NCI-H1092 (cell line): ENCODE measurements at places on chromosomes 5 and 9.

GRCh38 chr5:179241175-179241574, 104.1 kb downstream of the ADAMTS2 start:
- no peak for DNase-seq

DNA sequence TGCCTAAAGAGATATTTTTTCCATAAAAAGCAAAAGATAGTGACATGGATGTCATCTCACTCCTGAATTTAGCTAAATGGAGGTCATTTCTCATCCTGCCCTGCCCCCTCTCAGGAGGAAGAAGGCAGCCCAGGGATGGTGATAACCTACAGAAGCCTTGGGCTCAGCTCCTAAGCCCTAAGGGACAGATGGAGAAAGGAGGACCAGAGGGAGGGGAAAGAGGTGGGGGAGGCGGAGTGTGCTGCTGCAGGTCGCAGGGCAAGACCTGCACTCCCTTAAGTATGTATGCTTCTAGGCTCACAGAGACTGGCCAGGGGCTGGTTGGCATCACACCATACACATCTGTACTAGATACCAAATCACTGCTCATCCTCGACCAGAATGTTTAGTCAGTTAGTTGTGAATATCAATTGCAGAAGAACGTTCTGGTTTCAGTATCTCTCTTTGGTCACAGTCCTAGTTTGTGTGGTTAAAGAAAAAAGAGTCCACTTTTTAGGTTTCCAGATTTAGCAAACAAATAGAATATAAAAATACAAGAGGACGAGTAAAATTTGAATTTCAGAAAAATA, 18.4 kb upstream of the CDKN2AIPNL start:
- DNase-seq, result no peak

DNA sequence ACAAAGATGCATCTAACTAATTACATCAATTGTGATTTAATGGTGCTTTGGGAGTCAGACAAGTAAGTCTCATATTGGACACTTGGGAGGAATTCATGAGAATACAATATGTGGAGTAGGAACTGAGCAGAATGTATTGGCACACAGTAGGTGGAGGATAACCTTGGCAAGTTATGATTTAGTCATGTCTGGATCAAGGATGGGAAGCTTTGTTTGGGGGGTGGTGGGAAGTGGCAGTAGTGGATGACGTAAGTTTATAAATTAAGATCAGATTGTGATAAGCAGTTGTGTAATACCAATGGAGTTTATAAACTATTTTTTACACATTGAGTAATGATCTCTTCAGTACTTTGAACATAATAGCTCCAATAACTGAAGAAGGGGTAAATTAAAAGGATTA, 67.0 kb downstream of the SGCD start:
- no peak for DNase-seq

- no peak for DNase-seq
Observed at GRCh38 chr9:76323490-76323889, 70.7 kb downstream of the RFK start.

GRCh38 chr9:33908114-33908513, 91.2 kb downstream of the UBE2R2 start:
- no peak for DNase-seq

GRCh38 chr9:88933607-88934379, 57.5 kb upstream of the S1PR3 start:
- no peak for DNase-seq

GRCh38 chr9:87443461-87443860, 54.2 kb upstream of the DAPK1 start:
- no peak for DNase-seq

- DNase-seq, result no peak
Observed at GRCh38 chr9:129602598-129603415, 18.1 kb downstream of the C9orf50 start.

GRCh38 chr5:93343570-93343969, 237.4 kb downstream of the NR2F1-AS1 start:
- DNase-seq, result no peak
